ENCODE measurements at places on chromosomes 2 and 18. TPM values are rescaled to one million over a fixed set of nuclear protein-coding genes. Genes with fewer than 3 reads are reported as not detected.

The GCKR gene
- total RNA-seq, result not detected

The CNGA3 gene
- 1.8 TPM for total RNA-seq

GRCh38 chr2:238401551-238401950, 25.2 kb upstream of the ASB1 start:
- peak; percentile 65 for DNase-seq

- no peak for DNase-seq
Measured at GRCh38 chr2:8121826-8122513, 559.9 kb upstream of the ID2 start.

GRCh38 chr2:18610651-18611050, 21.3 kb upstream of the NT5C1B start:
- DNase-seq, result no peak

DNA sequence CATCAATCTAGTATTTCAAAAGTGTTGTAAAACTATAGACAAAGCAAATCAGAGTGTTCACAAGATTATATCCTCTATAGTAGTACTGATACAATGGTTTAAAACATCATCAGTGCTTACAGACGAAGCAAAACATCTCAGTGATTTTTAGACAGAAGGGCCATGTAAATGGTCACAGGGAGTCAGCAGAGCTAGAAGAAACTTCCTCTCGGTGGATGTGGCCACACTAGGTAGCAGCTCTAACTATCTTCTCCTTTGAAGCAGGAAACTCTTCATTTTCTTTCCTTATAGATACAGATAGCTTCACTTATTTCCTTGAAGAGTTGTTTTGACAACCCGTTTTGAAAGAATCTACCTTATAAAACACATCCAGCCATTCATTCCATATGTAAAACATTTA, 80.4 kb upstream of the CD226 start:
- DNase-seq, result no peak

GRCh38 chr2:74130211-74130995, 17.3 kb downstream of the BOLA3 start:
- no peak for DNase-seq

The GKN1 gene
- not detected for total RNA-seq

The OTX1 gene
- total RNA-seq, result not detected

- DNase-seq, result no peak
Measured at GRCh38 chr2:181367906-181368435, 89.2 kb upstream of the ITGA4 start.

The ZNF892 gene
- 3.4 TPM for total RNA-seq

DNA sequence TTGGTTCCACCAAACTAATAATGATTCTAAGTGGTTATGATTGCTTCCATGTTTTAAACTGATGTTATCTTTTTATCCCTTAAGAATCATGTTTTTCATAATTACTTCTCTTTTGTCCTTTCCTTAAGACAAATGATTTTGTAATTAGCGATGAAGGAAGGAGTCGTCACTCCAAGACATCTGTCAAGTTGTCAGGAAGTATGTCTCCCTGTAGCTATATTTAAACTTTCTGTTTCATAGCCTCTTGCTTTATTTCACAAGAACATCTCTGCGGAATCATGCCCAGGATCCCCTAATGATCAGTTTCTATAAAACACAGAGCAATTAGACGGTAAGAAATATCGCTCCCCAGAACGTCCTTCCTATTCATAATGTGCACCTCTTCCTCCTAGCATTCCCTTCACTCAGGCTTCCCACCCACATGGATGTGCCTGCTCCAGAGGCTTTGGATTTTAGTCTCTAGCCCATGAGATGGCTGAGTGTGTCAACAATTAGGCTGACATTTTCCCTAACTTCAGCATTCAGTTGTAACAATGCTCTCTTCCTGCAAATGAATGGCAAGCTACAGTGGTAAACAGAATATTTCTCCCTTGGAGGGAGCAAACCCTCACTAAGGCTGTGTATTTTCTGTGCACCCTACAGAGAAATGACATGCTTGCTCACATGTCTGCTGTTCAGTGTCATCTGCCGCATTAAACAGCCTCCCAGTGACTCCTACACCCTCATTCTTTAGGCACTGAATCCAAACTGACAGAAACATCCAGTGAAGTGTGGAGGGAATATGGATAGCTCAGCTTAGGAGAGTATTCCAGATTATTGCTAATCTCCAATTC, 879.6 kb upstream of the CELF4 start:
- no peak for DNase-seq

DNA sequence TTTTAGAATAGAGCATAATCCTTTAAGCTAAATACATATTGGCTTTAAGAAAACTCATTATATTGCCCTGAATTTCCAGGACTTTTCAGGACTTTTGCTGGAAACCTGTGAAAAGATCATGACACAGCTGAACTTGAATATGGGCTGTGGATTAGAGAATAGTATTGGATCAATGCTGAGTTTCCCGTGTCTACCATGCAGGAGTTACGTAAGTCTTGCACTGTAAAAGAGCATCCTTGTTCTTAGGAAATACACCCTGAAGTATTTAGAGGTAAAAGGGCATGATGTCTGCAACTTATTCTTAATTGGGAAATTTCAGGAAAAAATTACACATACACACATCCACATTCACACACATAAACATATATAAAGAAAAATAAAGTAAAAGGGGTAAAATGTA, 82.1 kb downstream of the ZFP36L2 start:
- no peak for DNase-seq

DNA sequence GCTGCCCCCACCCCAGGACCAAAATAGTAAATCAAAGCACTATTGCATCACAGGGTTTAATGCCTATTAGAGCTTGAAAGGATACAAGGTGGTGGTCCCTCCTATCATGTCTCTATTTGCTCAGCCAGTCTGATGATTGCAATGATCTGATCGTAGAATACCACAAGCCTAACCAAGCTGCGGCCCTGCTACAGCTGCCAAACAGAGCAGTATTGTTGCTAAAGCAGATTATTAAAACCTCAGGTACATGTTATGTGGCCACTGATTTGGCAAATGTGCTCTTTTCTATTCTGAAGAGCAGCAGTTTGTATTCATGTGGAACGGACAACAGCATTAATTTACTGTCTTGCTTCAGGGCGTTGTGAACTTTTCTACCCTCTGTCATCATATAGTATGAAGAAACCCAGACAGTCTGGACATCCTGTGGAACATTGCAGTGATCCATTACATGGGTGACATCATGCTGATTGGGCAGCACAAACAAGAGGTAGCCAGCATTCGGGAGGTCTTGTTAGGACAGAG, 8.4 kb upstream of the VAPA start:
- no peak for DNase-seq

The NTSR2 gene
- total RNA-seq, result not detected

- no peak for DNase-seq
Measured at GRCh38 chr2:224982226-224982625, 60.0 kb downstream of the DOCK10 start.

- no peak for DNase-seq
Measured at GRCh38 chr2:33859811-33860461, 260.8 kb upstream of the FAM98A start.

DNA sequence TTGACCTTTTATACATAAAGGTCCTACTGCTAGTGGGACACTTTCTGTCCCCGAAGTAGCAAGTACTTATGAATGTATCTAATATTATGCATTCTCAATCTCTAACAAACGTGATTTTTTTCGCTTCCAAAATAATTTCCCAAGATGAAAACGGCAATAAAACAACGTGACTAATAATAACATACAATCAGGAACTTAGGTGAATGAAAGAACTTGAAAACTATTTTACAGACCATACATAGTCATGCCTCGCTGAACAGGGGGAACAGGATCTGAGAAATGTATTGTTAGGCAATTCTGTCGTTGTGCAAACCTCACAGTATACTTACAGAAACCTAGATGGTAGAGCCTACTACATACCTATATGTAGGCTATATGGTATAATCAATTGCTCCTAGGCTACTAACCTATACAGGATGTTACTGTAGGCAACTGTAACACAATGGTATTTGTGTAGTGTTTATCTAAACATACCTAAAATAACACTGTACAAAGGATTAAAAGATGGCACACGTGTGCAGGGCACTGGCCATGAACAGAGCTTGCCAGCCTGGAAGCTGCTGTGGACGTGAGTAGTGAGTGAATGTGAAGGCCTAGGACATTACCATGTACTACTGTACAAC, 2.5 kb downstream of the RTN4 start:
- no peak for DNase-seq

- DNase-seq, result no peak
Measured at GRCh38 chr18:44945888-44946401, 265.3 kb downstream of the SETBP1 start.

GRCh38 chr2:204021290-204022081, 84.9 kb downstream of the ICOS start:
- no peak for DNase-seq
